ENCODE measurements at places on chromosomes 5 and 9.
A peak's percentile ranks its signal among the peaks of the same experiment; 100 is the strongest.

- DNase-seq = no peak
Measured at GRCh38 chr9:75869236-75869635, 21.2 kb upstream of the PCSK5 start.

- no peak for DNase-seq
Measured at GRCh38 chr5:82862261-82862660, 214.9 kb downstream of the TMEM167A start.

DNA sequence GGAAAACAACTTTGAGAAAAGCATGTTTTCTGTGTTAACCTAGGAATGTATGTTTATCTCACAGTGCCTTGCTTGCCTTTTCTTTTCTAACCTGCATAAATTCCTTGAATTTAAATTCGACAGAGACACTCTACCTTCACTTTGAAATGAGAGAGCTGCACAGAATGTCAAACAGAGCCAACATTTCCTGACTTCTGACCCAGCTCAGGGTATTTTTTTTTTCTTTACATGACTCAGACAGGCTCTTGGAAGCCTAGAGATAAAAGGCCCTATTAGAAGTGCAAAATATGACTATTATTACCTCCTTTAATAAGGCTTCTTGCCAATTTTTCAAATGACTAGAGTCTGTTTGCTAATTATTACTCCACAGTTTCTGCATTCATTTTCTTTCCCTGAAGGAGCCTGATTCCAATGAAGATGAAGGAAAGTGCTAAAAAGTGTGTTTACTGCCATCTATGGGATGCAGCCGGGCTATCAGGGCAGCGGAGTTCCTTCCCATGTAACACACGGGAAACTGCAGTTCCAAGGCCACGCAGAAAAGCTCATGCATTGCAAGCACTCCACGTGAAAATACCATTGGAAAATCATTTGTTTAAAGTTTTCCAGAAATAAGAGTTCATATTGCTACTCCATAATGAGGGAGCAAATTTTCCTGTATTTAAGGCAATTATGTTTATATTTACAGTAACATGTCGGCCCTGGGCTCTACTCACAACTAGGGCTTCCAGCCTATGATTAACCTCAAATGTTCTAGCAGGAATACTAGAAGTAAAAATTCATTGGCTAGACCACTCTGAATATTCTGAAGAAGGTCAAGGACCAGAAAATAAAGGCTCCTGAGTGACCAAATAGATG lies 485.6 kb downstream of the ZSWIM6 start:
- DNase-seq = peak; percentile 34

- no peak for DNase-seq
Measured at GRCh38 chr9:123355761-123356431, at the start of gene CRB2. Gene CRB2, plus strand, starts transcription at chr9:123356197. Its CDS starts 64 bp downstream, at chr9:123356261.

- DNase-seq = peak; percentile 61
Measured at GRCh38 chr5:74632947-74633356, 7.6 kb downstream of the ENC1 start.

DNA sequence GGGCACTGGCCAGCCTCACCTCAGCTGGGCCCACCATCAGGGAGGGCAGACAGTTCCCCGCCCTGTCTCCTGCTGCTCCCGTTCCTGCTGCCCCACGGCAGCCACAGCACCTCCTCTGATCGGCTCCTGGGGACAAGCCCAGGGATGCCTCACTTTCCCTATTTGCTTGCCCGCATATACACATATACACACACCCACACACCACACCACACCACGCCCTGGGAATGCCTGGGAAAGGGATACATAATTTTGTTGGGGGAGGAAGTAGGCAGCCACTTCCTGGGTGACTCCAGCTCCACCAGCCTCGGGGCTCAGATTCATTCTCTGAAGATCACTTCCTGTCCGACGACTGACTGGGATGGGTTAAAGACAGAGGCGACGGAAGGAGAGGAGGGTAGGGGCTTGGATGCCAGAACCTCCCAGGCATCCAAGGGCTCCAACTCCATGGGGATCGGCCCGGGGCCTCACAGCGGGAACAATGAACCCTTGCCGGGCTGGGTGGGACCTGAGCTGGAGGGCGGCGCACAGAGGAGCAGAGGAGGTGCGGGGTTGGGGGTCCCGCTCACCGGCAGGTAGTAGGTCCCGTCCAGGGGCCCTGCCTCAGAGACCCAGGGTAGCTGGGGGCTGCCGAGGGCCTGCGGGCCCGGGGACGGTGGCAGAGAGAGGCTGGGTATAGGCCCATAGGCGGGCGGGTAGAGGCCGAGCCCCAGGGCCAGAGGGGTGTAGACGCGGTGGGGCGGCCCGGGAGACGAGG lies 2.0 kb upstream of the MZB1 start:
- peak; percentile 81 for DNase-seq

DNA sequence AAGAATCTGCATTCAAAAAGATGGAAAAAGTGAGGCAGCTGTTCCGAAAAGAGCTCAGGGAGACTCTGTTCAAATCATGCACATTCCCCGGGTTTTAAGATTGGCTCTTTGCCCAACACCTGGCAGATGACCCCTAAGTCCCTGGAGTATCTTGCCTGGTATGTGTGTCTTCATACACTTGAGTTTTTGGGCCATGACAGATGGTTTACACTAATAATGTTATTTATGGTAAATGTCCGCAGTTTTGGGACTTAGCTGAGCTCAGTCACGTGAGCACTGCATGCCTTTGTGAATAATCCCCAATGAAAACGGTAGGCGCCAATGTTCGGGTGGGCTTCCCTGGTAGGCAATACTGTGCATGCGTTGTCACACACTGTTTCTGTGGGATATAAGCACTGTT lies 316.1 kb downstream of the PRDM9 start:
- DNase-seq = no peak

GRCh38 chr5:139113892-139114291 lies 84.3 kb downstream of the SIL1 start:
- no peak for DNase-seq

GRCh38 chr5:138439477-138440158 lies 761 bp downstream of the REEP2 start:
- DNase-seq = peak; percentile 7

GRCh38 chr9:13171261-13171660 lies 108.2 kb downstream of the MPDZ start:
- DNase-seq = no peak

- DNase-seq = no peak
Measured at GRCh38 chr5:110872963-110873362, 134.2 kb downstream of the SLC25A46 start.

GRCh38 chr5:24026288-24026687 lies 518.9 kb downstream of the PRDM9 start:
- DNase-seq = no peak

GRCh38 chr9:86767373-86767772 lies 179.9 kb downstream of the GAS1 start:
- peak; percentile 29 for DNase-seq

GRCh38 chr9:20848490-20848889 lies 164.4 kb downstream of the FOCAD start:
- peak; percentile 24 for DNase-seq

- DNase-seq = peak; percentile 95
Measured at GRCh38 chr9:34376596-34377403, at the start of gene MYORG. Gene MYORG, minus strand, starts transcription at chr9:34376898. Its CDS starts 3,955 bp downstream, at chr9:34372943.

DNA sequence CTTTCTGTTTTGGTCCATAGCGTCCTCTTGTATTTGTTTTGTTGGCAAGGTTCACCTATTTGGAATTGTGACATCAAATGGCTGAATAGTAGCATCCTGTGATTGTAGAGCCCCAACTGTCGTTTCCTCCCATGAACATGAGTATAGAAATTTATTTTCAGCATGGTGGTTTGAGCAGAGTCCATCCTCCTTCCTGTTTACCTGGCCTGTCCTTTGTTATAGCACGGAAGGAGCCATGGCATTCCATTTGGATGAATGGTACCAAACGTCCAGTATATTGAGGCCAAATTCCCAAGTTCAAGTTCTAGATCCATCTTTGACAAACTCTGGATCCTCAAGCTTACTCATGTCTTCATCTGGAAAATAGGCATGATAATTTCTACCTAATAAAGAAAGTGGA lies 16.8 kb downstream of the RASGRF2 start:
- DNase-seq = no peak

- DNase-seq = no peak
Measured at GRCh38 chr5:89011778-89012711, 129.1 kb upstream of the MEF2C start.

GRCh38 chr5:56161927-56162326 lies 71.2 kb downstream of the ANKRD55 start:
- no peak for DNase-seq

DNA sequence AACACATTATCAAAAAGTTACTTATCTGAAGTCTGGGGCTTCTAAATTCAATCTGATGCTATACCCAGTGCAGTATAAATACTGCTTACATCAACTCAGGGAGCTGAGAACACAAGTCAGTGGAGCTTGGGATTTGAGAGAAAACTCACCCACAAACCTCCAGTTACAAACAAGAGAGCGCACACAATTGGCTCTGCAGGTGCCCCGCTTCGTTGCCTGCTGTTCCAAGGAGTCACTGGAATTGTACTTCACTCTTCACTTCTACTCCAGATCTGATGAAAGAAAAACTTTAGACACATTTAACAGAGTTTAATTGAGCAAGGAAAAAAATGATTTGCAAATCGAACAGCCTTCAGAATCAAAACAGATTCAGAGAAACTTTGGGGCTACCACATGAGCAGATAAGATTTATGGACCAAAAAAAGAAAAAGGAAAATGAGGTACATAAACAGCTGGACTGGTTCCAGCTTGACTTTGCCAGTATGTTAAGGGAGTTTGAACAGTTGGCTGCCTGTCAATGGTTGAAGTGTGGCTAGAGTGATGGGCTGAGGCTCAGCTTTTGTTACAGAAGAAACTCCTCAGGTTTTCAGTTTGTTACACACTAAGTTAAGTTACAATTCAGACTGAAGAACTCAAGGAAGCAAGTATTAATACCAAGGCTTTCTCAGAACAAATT lies 156.6 kb downstream of the AOPEP start:
- no peak for DNase-seq

DNA sequence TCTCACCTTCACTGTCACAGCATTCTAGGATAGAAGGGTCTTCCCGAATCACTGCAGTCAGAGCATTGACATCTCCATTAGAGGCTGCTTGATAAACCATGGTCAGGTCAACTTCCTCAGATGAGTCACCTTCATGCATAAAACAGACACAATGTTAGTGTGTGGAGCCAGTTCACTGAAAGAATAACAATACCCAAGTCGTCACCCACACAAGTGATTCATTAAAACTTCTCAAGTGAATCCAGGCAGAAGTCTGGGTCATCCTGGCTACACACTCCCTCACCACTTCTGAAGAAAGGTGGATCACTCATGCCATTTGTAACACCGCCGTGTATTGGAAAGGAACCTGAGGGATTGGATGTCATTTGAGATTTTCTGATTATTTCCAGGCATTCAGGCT lies 49.6 kb downstream of the ANKRD55 start:
- peak; percentile 93 for DNase-seq

GRCh38 chr5:75622564-75622963 lies 11.3 kb downstream of the ANKDD1B start:
- DNase-seq = peak; percentile 81

DNA sequence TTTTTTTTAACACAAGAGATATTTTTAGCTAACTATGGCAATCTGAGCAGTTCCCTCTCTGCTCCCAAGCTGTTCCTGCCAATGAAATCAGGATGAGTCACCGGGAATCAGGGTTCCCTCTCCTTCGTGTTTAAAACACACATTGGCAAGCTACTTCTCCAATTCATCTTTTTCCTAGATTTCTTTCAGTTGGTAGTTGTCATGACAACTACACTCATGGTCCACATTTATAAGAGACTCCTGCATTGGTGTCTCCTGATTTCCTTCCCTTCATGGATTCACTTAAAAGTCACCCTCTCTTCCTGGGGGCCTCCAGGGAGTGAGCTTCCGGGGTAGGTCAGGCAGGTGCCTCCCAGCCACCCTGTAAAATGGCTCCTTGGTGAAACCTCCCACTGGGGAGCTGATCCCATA lies 72.3 kb upstream of the NIPAL4 start:
- DNase-seq = peak; percentile 87

GRCh38 chr9:21316860-21317259 lies 11.7 kb upstream of the IFNA5 start:
- no peak for DNase-seq

- DNase-seq = no peak
Measured at GRCh38 chr5:32058101-32058500, 116.0 kb downstream of the GOLPH3 start.

DNA sequence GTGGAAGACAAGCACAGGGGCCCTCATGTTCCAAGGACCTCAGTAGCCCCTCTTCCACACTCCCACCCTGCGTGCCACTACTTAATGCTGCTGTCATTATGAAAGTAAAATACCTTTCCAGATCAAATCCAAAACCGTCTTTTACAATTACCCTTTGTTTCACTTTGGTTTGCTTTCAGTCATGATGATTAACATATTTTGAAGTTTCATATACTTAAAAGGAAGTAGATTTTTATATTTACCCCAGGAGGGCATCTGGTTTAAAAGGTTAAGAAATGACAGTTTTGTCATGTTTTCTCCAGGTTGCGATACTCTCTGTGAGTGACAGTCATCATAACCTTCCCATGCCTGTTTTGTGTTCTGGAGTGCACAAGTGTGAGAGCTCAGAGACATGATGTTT lies 13.5 kb upstream of the MAP1B start:
- DNase-seq = no peak

- DNase-seq = no peak
Measured at GRCh38 chr9:102911185-102911584, 83.9 kb upstream of the CYLC2 start.

DNA sequence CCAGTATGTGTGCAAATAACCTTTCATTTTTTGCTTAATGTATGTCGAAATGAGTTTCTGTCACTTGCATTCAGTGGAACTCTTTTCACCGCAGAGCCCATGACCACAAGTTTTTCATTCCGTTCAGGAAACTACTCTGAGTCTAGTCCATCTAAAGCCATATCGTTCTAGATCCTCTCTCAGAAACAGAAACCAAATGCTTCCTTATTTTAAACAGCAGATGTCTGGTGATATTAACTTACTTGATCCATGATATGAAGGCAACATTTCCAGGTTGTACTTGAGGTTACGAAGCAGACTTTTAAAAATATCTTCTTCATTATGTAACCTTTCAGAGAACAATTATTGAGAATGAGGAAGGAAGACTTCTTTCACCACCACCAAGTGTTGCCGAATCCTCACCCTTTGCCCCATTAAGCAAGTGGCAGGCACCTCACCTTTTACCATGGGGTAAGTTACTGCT lies 72.4 kb upstream of the GNAQ start:
- DNase-seq = no peak

- peak; percentile 10 for DNase-seq
Measured at GRCh38 chr9:14813336-14814248, 91.1 kb upstream of the CER1 start.

- no peak for DNase-seq
Measured at GRCh38 chr5:147586221-147586620, 76.4 kb upstream of the DPYSL3 start.

GRCh38 chr5:93342563-93343061 lies 238.4 kb downstream of the NR2F1-AS1 start:
- no peak for DNase-seq

All from A172 (cell line).